ENCODE measurements at places on chromosomes 5 and 9. TPM values are rescaled to one million over a fixed set of nuclear protein-coding genes. Genes with fewer than 3 reads are reported as not detected.

DNA sequence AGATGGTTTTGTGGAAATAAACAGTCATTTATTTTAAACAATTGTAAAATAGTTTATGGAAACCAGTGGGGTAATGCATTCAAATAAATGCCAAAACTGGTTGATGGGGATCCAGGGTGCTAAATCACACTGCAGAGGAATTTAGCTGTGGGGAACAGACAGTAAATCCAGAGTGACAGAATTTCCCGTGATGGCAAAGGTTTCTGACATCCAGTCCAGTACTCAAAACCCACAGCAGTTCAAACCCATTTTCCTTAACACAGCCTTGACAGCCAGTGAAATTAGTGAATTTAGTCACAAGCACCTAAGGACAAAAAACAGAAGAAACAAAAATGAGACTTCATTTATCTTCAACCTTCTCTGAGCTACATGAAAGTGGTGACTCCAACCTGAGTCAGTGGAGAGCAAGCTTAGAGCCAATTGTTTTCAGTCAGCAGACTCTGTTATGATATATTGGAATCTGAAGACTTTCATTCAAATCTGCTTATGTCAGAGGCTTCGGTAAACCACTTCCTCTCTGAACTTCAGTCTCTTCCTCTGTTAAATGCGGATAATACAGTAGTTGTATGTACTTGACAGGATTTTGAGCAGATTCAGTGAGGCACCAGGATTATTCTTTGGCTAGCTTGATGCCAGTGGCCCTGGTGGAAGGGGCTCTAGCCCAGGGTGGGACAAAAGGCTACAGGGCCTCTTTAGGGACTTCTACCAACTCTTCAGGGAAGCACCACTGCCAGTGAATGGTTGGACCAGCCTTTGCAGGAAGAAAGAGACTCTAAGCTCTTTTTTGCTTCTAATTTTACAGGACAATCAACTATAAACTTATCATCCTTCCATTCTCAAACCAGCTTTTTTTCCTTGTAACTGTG is 185.3 kb downstream of the MAPKAP1 start:
- DNase-seq: peak; percentile 90

DNA sequence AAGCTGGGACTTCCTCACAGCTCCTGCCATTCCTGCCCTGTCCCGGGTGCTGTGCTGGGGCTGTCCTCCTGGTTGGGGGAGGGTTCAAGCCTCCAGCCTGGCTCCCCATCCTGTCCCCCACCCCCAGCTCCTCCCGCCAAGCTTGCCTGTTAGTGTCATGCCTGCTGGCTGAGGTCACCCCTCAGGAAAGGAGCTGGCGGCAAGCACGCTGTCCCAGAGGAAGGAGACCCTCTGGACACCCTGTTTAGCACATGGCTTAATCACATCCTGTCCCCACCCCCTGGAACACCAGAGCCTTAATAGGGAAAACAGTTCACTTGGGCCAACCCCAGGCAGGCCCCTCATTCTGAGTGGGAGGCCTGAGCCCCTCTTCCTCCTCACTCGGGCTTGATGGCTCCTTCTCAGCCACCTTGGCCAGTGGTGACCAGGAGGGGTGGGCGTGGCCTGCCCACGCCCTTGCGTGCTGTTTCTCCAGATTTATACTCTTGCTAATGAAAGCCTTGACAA is 9.2 kb upstream of the PHYHD1 start:
- peak; percentile 47 for DNase-seq

- no peak for DNase-seq
These were observed 27.1 kb upstream of the ACTBL2 start for GRCh38 chr5:57509501-57510260.

NEURL1B gene
- polyA plus RNA-seq: 5.0 TPM

All from fibroblast of lung (primary cell).